ENCODE measurements at places on chromosomes 13 and 19. TPM values are rescaled to one million over a fixed set of nuclear protein-coding genes. Genes with fewer than 3 reads are reported as not detected.

The ATXN8OS gene
- total RNA-seq: not detected

The ZNF667 gene
- total RNA-seq: not detected

The EPSTI1 gene
- total RNA-seq: 0.04 TPM

The FOSB gene
- total RNA-seq: 19.0 TPM

The SLITRK6 gene
- total RNA-seq: 0.39 TPM

The RPL13A gene
- 4,207 TPM for total RNA-seq

The TOMM40 gene
- total RNA-seq: 250 TPM

The CEACAM7 gene
- not detected for total RNA-seq

The IGSF23 gene
- total RNA-seq: 0.31 TPM

The CAMSAP3 gene
- 3.1 TPM for total RNA-seq

The GADD45B gene
- total RNA-seq: 50.6 TPM

The KLK10 gene
- 0.27 TPM for total RNA-seq

The TMC4 gene
- 1.7 TPM for total RNA-seq

The IGFL3 gene
- total RNA-seq: 0.21 TPM

The MEIS3 gene
- 39.1 TPM for total RNA-seq

The SYCN gene
- total RNA-seq: not detected

The C19orf38 gene
- 0.10 TPM for total RNA-seq

The CA11 gene
- 11.1 TPM for total RNA-seq

The CERS1 gene
- total RNA-seq: 5.1 TPM

The SACS gene
- 14.1 TPM for total RNA-seq

The CACNG6 gene
- total RNA-seq: 13.8 TPM

The KIRREL2 gene
- total RNA-seq: 0.49 TPM

The HCST gene
- not detected for total RNA-seq

The LGALS7B gene
- not detected for total RNA-seq

The ADGRE1 gene
- total RNA-seq: 5.1 TPM

The PPP1R15A gene
- 114 TPM for total RNA-seq

The KIR3DL1 gene
- total RNA-seq: not detected

The VSTM1 gene
- total RNA-seq: 0.50 TPM

The CYP2F1 gene
- not detected for total RNA-seq

The CCDC70 gene
- total RNA-seq: not detected

The SOX1 gene
- not detected for total RNA-seq

The SYDE1 gene
- 17.2 TPM for total RNA-seq

The LGALS14 gene
- not detected for total RNA-seq
